NCI-H446 treated with DMSO at 0.1 percent for 48 hours (cell line): ENCODE measurements at places on chromosomes 13 and 19.

DNA sequence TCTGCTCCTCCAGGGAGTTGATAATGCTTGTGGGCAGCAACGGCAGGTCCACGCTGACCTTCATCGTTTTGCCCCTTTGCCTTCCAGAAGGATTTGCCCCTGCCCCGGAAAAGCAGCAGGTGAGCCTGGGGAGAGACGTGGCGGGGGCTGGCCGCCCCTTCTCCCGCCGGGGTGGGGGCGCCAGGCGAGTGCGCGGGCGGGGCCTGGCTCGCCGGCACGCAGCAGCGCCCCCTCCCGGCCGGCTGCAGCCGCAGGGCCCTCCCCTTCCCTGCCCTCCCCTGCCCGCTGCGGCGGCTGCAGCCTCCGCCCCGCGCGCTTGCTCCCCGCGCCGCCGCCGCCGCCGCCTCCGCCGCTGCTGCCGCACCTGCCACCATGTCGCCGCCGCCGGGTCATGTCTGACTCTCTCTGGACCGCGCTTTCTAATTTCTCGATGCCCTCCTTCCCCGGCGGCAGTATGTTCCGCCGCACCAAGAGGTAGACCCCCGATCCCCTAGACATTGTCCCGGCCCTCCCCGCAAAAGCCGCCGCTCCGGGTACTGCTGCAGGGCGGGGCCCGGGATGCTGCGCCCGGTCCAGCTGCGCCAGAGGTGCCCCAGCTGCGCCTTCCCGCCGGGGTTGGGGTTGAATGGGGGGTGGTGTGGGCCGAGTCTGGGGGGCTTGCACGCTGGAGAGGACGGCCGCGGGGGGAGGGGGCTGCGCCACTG, at the start of gene MAST1:
TSS of gene MAST1 (plus strand) at position 334 of the 704 bp plus-strand sequence. CDS start at position 392, 58 bp downstream.
- DNase-seq, result peak; percentile 14

DNA sequence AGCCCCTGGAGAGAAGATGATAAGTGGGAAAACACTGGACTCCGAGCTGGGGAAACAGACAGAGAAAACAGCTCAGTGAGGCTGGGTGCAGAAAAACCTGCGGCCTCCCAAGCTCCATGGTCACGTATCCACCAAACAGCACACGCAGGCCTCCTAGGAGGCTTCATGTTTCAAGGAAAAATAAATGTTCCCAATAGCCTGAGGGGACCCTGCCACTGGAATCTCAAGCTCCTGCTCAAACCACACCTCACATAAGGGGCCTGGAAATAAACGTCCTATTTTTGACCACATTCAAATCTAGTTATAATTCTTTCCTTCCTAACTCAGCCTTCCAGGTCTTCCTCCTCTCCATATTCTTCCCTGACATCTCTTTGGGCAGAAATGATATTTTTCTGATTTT, 225.7 kb downstream of the ABCC4 start:
- no peak for DNase-seq

DNA sequence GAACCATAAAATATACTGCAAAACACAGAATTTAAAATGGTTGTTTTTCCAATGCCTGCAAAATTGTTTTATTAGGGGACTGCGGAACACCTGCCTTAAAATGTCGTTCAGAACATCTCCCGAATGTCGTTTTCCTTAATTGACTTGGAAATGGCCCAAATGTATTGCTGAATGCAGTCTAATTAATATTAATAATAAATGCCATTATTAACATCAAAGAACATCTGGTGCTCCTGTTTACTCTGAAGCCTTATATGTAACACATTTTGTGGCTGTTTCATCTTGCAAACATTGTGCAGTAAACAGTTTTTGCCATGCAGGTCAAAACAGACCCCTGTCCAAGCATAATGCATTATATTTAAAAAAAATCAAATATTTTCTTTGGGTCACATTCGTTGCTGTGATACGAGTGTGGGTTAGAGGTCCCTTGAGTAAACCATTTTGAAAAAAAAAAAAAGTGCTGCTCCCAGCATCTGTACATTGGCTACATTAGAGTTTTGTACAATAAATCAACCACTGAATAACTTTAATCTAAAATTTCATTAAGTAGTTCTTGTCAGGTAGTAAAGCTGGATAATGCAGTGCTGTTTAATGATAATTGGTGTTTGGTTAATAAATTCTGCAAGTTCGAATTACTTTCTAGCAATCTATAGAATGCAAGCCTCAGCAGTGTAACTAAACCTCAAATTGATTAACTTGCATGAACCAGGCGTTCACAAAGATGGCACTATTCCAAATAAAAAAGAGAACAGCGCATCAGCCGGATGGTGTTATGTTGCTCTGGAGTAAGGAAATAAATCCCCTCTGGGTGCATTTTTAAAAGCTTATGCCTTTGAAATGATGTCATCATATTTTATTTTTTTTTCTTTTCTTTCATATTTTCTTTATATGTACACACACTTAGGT, 140.2 kb downstream of the ZNF536 start:
- DNase-seq, result peak; percentile 33

GRCh38 chr19:10655457-10656312, 1.5 kb downstream of the ILF3 start:
- no peak for DNase-seq

- DNase-seq, result no peak
Measured at GRCh38 chr13:106103779-106104178, 431.7 kb downstream of the EFNB2 start.

GRCh38 chr19:676007-676338, 219 bp upstream of the FSTL3 start:
- no peak for DNase-seq

GRCh38 chr13:21033856-21034602, 27.4 kb downstream of the LATS2 start:
- no peak for DNase-seq

DNA sequence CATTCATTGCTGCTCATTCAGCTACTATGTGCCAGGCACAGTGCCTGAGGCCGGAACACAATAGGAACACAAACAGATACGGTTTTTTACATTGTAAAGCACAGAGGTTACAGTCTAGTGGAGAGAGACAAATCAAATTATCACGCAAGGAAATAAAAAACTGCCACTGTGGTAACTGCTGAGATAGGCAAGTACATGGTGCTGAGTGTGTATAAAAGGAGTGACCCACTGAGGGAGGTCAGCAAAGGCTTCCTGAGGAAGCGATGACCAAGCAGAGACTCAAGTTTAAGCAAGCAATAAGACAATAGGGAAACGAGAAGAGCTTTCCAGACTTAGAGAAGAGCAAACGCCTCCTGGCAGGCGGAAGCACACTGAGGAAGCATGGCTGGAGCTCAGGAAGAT, 56.4 kb downstream of the NUFIP1 start:
- no peak for DNase-seq

- DNase-seq, result no peak
Measured at GRCh38 chr13:42649141-42649540, 75.2 kb downstream of the TNFSF11 start.

- DNase-seq, result no peak
Measured at GRCh38 chr19:5281588-5281987, 59.0 kb downstream of the PTPRS start.

DNA sequence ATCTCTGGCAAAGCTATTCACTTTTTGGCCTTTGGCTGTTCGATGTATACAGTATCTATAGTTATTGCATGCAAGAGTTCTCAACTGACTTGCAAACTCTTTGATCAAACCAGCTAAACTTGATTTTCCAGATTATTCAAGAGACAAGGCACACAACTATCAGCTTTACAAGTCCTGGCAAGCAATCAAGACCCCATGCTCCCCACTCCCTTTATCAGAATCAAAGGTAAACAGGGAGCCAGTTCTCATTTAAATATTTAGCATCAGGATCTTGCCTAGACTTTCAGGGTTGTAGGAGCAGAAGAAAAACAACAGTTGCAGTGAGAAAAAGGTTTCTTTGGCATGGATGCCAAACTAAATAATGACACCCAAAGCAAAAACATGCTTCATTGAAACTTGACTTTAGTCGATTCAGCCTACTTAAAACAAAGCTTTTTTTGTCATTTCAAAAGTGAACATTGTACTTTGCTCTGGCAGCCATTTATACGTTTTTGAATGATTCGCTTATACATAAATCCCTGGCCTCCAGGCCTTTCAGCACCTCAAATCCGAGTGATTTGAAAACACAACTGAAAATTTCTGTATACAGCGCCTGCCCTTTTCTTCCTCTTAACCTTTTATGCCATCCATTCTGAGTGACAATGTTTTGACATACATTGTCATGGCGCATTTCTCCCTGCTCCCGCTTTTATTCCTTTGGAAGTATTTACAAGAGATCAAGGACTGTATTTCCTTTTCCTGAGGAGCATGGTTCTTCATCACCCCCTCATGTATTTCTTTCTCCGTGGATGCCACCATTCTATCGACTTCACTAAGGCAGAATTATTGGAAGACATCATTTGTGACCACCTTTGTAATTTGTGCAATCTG, 340.8 kb downstream of the KLF5 start:
- DNase-seq, result no peak

DNA sequence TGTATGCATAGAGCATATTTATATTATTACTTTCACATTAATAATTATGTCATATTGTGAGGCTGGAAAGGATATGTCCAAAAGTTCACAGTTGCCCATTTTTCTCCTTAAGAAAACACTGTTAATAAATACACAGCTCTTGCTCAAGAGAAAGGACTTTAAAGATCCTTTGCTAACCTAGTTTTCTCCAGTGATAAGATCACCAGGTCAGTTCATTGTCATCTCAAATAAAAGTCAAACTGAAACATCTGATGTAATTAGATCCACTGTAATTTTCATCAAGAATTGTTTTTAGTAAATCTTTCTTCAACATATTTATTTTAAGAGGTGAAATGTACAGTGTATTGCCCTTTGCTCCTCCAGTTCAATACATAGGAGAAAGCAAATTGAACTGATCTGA, 82.8 kb upstream of the KLHL1 start:
- DNase-seq, result no peak

DNA sequence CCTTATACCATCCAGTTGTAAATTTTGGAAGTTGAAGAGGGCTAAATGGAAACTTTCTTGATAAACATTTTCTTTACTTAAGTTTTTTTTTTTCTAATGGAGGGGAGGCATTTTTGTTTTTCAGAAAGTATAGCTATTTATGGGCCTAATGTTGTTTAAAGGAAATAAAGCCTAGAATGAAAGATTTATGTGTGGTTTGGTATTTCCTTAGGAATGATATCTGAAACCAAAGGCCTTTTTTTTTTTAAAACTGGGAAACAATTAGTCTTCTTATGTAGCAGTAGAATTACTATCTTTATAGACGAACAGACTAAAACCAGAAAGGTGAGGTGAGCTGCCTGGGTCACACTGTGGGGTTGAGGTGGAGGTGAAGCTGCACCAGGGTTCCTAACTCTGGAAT, 80.1 kb downstream of the ESD start:
- DNase-seq, result no peak

DNA sequence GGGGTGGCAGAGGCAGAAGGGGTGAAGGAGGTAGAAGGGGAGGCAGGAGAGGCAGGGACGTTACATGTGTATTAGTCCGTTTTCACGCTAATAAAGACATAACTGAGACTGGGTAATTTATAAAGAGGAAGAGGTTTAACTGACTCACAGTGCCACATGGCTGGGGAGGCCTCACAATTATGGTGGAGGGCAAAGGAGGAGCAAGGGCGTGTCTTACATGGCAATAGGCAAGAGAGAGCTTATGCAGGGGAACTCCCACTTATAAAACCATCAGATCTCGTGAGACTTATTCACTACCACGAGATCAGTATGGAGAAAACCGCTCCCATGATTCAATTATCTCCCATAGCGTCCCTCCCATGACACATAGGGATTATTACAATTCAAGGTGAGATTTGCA, 19.0 kb upstream of the ACOD1 start:
- DNase-seq, result no peak

GRCh38 chr13:33089311-33089710, 73.1 kb downstream of the KL start:
- DNase-seq, result no peak

GRCh38 chr13:112999414-113000177, 30.6 kb downstream of the MCF2L start:
- DNase-seq, result no peak

DNA sequence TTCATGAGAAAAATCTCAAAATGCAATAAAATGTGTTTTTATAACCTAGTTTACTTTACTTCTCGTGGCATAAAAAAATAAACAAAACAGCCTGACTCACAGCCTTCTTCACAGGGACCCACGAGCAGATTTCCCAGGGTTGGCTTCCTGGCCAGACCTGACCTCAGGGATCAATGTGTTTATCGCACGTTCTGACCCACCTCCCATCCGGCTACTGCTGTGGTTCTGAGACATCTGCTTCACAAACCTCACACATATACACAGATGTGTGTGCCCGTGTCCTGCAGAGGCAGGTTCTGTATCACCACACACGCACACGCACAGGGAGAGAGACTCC, 118.3 kb downstream of the COL4A2 start:
- DNase-seq, result no peak

GRCh38 chr13:31413516-31413915, 213.7 kb downstream of the B3GLCT start:
- DNase-seq, result no peak

DNA sequence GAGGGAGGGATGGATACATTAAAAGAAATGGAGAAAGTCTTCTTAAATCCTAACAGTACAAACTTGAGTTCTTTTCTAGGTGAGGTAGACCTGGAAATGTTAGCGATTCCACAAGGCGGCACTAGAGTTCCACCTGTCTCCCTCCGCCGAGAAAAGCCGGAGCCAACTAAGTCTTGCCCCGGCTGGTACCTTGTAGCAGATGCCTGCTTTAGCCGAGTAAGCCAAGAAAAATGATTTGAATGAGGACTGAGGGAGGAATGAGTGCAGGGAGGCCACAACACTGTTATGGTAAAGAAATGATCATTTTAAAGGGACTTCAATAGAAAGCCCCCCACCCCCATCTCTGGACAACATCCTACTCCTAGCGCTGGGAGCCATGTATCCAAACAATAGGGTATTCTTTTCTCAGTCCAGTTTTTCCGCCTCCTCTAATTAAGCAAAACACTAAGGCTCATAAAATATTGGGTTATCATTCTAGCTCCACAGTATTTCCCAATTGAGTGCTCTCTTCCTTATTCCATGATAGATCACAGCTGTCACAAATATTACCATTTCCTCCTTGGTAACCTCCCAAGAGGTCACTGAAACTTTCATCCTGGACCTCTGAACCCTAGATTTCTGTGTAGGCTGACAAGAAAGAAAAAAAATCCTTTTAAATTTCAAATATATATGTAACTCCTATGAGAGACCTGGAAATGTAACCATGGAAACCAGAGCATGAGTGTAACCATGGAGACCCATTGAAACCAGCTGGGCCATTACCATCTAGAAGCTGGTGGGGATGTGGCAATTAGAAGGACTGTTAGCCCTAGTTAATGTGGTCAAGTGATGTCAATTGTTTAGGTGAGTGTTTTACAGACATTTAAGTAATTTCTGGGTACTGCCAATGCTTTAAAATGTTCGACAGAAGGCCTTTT, 58.3 kb downstream of the GPALPP1 start:
- DNase-seq, result peak; percentile 64

DNA sequence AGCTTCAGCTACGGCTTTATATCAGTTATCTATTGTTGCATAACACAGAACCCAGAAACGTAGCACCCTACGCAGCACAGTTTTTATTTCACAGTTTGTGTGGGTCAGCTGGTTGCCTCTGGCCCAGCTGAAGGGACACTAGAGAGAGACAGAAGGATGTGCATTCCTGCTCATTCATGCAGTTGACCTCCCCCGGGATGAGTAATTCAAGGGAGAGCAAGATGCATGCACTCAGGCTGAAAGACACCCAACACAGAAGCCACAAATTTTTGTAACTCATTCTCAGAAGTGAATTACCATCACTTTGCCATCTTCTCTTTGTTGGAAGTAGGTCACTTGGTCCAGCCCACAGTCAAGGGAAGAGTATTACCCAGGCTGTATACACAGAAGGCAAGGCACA, 89.5 kb downstream of the EFNB2 start:
- no peak for DNase-seq

GRCh38 chr13:79531542-79532254, 50.7 kb downstream of the NDFIP2 start:
- DNase-seq, result no peak
